ENCODE measurements at places on chromosomes 7 and 10.

DNA sequence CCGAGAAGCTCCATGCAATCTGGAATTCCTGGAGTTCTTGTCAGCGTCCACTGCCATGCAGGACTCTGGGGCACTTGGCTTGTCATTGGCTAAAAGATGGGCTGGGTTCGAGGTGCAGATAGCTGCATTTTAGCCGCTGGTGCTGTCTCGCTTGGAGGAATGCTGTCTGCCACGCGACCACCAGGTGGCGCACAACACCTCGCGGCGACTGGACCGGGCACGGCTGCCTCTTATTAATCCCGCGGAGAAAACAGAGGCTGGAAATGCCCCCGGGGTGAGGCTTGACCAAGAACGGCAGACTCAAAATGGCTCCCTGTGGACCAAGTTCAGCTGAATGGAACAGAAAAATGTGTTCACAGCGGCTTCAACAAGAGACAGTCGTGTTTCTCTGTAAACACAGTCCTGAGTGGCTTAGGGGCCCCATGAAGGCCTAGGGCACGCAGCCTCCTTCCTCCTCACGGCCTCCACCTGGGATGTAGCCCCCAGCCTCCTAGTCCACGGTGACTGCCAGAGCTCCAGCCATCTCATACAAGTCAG lies 46.2 kb downstream of the AOC1 start:
- peak; percentile 23 for DNase-seq

DNA sequence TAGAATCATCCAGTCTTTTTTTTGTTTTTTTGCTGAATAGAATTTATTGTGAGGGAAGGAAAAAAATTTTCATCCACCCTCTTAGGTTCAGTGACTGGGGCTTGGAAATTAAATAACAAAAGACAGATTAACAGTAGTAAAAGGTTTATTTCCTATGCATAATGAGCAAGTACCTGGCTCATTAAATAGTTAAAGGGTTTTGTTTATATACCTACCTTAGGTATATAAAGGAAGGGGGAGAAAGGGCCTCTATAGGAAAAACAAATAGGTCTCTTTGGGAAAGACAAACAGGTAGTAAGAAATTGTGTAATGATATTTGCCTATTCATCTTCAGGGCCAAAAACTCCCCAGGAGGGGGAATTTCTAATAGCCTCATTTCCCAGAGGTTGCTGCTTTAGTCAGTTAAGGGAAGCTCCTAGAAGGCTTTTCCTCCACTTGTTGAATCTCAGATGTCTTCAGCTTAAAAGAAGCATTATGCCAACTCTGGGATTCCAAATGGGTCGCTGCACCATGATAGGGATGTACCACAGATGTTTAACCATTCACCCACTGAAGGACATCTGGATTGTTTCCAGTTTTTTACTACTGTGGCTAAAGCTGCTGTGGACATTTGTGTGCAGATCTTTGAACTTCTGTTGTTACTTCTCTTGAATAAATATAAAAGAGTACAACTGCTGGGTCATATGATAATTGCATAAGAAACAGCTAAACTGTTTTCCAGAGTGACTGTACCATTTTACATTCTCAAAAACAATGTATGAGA lies 11.3 kb downstream of the ACADSB start:
- no peak for DNase-seq

- peak; percentile 64 for DNase-seq
Measured at GRCh38 chr10:30454744-30455510, 20.9 kb downstream of the MAP3K8 start.

GRCh38 chr10:13990392-13990805 lies 340.3 kb downstream of the FRMD4A start:
- DNase-seq = peak; percentile 95

DNA sequence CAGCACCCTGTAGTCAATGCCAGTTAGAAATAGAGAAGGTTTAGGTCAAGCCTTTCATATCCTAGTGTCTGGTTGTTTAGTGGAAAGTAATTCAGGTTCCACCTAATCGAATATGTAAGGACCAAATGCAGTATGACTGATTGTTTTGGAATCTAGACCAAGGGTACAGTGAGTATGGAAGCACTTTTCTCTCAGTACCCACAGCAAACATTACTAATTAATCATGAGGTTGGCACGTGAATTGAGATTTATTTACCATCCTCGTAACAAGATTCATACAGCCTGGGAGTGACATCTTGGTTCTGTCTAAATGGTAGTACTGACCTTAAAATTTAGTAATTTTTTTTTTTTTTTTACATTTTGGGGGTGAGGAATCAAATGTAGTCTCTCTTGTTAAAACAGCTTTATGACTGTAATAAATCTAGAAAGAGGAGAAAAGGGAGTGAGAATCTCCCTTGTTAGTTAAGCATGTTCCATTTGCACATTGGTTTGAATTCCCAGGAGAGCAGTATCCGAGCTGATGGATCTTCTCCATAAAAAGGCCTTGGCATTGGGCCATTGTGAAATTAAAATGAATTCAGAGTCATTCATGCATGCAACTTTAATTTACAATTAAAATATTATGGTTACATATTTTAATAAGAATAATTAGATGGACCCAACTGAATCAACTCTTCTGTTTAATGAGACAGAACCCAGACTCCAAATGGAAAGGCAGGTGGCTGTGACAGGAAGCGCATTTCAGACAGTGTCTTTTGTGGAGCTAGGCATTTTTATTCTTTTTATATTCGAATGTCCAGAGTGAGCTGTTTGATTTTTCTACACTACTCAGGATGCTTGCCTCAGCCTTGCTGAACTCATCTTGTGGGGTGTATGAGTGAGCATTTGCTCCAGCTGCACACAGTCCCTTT lies 57.6 kb downstream of the SNX10 start:
- no peak for DNase-seq

- no peak for DNase-seq
Measured at GRCh38 chr7:55366461-55367070, 1.4 kb downstream of the LANCL2 start.

DNA sequence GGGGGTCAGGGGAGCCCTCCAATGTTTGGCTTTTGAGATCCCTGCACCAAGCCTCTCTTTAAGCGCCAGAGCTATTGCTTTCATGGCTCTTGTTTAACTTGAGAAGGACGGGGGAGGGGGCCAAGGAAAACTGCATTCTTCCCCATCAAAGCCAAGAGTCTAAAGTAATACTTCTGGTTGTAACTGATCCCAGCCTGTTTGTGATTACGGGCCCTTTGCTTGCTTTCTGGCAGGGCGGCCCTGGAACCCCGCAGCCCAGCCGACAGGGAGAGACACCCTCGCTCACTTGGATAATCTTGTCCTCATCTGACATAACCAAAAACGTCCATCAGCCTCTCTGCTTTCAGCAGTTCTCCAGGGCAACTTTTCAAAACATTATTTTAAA lies 154.7 kb downstream of the NEURL1 start:
- DNase-seq = no peak

- peak; percentile 89 for DNase-seq
Measured at GRCh38 chr10:114550756-114551635, 107.1 kb downstream of the ABLIM1 start.

DNA sequence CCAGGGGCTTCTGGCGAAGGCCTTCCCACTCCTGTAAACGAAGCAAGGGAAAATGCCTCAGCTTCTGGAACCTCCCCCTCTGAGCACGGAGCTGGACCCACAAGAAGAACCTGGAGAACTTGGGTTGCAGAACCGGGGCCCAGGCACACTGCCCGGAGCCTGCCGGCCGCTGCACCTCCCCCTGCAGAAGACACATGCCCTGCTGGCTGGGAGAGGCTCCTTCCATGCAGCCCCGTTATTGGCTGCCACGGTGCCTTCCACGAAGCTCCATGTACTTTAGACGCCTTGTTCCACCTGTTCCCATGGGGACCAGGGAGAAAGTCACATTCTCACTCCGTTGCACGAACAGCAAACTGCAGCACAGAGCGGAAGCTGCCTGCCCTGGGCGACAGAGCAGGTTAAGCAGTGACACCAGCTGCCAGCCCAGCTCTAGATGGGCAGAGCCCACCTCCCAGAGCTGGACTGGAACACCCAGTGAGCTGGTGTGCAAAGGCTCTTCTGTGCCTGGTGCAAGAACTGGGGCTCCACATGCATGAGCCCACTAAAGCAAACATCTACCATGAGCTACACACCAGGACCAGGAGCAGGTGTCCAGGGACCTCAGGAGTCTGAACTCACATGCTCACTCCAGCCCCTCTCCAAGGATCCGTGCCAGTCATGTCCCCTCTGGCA lies 70.1 kb downstream of the TNS3 start:
- no peak for DNase-seq

DNA sequence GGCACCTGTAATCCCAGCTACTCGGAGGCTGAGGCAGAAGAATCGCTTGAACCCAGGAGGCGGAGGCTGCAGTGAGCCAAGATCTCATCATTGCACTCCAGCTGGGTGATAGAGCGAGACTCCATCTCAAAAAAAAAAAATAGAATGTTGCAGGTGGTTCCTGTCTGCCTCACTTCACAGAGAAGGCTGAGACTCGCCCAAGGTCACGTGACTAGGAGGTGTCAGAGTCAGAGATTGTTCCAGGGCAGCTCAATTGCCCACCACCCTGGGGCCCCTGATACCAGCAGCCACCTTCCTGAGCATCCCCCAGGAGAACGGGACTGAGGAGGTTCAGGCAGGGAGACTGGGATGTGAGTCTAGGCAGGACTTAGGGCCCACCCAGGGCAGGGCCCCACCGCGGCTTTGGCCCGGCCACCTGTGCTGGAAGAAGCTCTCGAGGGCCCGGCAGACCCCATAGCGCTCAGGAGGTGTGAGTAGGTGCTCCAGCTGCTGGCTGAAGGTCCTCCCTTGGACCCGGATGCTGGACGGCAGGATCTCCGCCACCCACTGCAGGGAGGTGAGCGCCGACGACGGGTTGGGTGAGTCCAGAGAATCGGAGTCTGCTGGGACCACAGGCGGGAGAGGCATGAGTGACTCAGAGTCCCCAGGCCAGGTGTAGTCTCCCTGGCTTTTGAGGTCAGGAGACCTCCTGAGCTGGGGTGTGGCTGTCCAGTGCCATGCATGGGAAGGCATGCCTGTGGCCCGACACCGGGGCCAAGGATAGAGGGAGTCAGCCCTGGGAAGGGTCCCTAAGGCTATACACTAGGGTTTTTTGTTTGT lies 30.9 kb downstream of the GRID2IP start:
- no peak for DNase-seq

DNA sequence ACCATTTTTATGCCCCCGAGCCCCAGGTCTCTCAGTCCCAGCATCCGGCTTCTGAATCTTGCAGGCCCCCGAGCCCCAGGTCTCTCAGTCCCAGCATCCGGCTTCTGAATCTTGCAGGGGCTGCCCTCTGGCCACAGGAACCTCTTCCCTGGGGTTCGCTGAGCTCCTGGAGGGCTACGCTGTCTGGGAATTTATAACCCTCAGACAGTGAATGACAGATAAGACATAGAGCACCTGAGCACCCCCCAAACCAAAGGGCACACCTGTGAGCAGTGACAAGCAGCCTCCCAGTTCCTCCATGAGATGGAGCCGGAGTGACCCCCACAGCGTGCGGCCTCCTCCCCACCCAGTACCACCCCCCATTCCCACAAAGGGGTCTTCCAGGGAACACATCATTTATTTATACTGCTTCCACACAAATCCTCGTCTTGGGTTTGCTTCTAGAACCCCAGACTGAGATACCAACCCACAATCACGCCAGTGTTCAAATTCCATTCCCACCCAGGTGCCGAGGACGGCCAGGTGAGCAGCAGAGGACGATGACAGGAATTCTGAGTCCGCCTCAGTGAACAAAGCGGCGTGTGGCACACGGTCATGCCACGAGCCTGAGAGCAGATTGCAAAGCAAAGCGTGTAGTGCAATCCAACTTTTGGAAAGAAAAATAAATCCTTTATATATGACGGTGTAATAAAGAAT lies 57.7 kb upstream of the FAM20C start:
- DNase-seq = no peak

DNA sequence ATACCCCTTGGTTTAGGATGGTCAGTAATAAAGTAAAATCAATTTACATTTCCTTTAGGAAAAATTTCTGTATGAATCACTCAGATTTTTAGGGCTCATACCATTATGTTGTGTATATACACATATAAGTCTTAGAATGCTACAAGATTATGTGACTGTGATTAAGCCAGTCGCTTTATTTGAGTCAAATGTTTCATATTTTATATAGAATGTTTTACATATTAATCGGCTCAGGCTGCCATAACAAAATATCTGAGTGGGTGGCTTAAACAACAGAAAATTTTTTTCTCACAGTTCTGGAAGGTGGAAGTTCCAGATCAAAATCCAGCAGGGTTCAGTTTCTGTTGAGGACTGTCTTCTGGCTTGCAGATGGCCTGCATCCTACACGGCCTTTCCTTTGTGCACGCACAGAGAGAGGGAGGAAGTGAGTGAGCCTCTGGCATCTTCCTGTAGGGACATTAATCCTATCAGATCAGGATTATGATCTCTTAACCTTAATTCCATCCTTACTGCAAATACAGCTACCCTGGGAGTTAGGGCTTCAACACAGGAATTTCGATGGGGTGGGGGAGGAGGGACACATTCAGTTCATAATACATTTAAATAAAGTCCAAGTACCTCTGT lies 198.0 kb downstream of the PHF14 start:
- peak; percentile 12 for DNase-seq

DNA sequence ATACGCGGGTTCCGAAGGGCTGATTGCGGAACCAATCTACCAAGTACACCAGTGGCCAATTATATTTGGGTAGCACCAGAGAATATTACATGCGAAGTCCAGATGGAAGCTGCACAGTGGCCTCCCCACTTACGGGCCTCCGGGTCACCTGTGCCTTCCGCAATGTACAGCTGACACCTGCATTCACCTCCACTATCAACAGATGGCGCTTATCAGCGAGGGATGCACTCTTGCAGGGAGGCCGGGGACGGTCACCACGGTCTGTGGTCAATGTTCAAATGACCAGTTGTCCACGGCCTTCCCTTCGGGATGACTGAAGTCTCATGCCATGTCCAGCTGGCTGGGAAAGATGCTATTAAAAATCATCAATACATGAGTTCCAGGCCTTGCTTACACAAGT lies 47.6 kb downstream of the SLIT1 start:
- no peak for DNase-seq

DNA sequence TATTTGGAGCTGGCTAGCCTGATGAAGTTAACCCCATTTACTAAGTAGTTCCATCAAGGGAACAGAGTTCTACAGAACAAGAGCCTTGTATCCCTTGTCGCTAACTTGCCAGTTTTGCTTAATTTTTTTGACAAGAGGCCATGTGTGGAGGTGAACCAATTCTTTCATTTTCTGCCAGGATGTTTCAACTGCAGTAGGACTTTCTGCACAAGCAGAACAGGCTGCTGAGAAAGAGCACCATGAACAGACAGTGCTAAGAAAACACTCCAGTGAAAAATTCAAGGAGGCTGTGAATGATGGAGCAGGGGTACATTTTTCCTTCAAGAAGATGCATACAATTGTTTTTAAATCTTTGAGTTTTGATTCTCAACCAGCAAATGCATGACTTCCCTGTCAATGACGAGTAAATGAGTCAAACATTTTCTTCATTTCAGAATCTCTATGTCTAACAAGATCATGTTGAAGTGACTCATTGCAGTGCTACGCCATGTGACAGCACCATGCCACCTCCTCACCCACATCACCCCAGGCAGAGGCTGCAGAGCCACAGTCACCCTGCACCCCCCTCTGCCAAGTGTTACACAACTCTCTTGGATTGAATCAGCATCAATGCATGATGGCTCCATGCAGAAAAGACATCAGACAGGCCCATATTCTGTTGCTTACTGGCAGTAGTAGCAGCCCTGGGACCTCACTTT lies 193.1 kb downstream of the COBL start:
- peak; percentile 41 for DNase-seq

Data from dermis microvascular lymphatic vessel endothelial cell (primary cell).